Cortex of kidney (tissue), 1 donor: ENCODE measurements at places on chromosomes 1 and 21.

DNA sequence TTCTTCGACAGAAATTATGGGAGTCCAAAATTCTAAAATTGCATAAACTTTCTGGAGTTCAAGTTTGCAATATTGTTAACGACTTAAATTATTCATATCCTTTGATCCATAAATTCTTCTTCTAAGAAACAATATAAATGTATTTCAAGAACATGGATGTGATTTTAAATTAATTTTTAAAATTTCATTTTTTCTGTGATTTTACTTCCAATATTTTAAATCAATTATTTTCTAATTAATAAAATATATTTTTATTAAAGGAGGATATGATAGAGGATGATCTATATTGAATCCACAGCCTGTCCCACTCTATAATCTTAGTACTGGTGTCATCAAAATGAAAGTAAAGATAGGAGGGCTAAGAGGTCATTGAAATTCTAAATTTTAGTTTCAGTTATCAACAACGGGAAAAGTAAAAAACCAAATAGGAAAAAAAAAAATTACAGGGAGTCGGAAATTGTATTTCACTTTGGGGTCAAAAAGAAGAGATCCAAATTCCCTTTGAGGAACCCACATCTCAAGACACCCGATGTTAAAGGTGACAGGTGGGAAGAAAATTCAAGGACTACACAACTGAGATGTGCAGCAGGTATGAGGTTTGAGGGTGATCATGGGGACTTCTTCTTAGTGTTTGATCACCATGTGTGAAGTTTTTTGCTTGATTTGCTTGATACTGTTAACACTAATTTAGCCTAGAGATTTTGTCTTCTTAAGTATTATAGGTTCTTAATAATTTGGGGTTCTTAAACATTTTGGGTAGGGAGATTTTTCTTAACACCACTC is 154.8 kb upstream of the RGS18 start:
- no peak for DNase-seq

DNA sequence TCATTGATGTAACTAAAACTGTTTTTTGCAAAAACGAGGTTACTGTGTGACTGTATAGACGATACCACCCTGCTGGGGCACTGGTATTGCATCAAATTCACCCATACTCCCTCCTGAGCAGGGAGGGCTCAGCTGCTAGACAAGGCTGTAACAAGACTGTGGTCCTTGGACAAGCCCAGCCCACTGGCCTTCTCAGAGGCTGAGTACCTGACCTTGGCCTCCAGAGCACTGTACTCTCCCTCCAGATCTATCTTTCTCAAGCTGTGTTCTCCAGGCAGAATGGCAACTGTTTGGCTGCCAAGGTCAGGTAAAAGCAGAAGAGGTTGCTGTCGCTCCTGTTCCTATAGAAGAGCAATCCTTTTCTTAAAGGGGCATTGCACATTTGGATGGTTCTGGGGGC is 8.5 kb downstream of the OLFML2B start:
- DNase-seq, result no peak

GRCh38 chr1:12181568-12181967 is 14.8 kb downstream of the TNFRSF1B start:
- DNase-seq, result no peak

DNA sequence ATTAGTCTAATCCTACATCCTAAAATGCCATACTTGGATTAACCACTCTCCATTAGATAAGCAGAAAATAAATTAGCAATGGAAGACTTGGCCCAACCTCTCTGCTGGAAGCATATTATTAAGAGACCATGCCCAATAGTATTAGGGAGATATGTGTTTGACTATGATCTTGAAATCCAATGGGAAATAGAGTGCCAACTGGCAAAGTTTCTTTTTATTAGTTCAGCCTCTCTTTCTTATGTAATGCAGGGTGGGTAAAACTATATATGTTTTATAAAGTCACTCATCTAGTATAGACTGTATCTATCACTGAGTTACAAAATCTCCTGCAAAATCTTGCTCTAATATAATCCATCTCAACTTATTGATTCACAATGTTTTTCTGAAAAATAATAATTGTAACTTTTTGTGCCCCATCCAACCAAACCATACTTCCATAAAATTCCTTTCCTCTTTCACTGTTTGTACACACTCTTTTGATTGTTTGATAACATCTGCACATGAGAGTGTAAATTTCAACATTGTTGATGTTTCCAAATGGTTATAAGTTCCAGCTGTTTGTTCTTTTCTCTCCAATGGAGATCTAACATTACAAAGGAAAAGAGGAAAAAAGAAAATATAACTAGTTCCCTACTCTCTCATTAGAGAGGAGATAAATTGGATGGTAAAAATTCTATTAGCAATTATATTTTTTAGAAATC is 408.1 kb upstream of the ADGRL2 start:
- no peak for DNase-seq

GRCh38 chr1:12454406-12455391 is 163.3 kb downstream of the DHRS3 start:
- DNase-seq, result no peak

DNA sequence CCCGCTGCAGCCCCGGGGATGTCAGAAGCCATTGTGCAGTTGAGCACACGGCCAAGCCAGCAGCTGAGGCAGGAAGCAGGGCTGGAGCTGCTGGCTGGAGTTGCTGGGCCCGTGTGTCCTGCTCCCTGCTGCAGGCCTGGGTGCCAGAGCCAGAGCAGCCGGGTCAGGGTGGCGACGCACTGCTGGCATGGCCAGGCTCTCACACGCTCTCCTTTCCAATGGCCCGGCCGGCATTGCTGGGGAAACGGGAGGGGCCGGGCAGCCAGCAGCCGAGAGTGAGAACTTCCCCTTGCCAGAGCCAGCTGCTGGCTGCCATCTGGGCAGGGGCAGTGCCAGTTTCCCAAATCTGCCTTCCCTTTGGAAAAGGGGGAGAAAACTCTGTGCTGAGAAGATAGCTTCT is 82.4 kb upstream of the PROX1 start:
- no peak for DNase-seq

DNA sequence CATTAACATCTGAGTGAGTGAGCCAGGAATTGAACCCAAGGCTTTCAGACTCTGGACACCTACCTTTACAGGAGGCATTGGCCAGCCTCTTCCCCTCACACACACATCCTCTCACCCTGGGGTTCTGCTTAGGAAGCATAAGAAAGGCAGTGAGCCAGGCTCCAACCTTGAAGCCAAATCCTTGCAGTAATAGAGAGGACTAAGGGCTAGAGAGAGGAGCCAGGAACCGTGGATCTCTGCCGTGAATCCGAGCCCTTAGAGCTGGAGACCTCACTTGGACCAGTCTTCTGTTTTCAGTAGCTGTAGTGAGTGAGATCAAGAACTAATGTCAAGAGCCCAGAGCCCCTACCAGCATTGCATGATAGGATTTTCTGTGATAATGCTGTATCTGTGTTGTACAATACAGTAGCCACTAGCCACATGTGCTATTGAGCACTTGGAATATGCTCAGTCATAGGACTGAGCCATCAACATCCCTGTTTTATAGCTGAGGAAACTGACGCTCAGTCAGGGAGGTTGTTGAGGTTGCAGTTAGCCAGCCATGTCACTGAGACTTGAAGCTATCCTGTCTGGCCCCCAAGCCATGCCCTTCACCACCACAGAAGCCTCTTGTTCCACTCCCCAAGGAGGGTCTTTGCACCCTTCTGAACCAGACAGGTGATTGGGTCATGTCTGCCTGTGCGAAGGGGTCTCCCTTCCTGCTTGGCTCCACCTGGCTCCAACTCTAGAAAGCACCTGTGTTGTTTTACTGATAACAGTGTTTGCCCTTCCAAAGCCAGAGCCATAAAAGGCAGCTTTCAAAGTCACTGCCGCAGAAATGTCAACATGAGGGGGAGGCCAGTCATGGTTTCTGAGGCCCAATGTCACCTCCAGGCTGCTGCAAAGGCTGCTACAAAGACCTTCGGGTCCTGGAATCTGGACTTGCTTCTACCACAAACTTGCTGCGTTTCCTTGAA is 101.1 kb upstream of the JUN start:
- no peak for DNase-seq

- DNase-seq, result no peak
These were observed 44.4 kb downstream of the GFI1 start for GRCh38 chr1:92442351-92442750.

GRCh38 chr1:215857317-215857716 is 290.2 kb downstream of the KCTD3 start:
- DNase-seq, result no peak

- no peak for DNase-seq
These were observed 10.0 kb upstream of the ARHGAP29 start for GRCh38 chr1:94247138-94248094.

DNA sequence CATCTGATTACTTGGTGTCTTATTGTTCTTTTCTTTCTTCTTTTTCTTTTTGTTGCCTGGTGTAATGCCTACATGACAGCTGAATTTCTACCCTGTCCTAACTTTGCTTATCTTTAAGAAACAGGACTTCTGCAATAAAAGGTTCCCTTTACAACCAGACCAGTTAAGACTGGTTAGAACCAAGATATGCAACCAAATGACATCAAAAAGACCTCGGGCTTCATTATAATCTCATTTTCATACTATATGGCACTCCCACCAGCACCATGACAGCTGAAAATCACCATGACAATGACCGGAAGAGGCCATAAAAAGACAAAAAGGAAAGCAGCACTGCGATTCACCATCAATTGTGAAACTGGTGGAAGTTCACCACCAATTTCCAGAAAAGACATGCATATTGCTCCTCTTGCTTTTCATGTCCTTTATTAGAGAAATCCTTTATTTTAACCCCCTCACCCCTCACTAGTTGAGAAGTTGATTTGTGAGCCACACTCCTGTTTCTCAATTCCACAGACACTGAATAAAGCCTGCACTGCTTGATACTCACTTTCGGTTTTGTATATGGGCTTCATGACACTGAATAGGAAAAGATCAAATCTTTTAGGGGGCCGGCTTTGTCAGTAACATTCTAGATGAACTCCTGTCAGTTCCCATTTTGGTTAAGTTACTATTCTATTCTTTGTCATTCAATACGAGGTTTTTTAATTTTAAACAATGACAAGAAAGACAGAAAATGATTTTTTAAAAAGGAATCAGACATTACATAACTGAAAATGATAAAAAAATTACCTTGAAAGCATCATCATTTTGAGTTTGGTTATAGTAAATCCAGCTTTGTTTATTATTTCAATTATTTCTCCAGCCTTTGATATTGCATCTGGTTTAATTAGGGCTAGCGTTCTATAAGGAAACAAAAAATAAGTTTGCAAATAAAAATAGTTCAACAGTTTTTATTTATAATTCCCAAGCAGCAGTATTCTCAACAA is 58.1 kb downstream of the NME7 start:
- no peak for DNase-seq

DNA sequence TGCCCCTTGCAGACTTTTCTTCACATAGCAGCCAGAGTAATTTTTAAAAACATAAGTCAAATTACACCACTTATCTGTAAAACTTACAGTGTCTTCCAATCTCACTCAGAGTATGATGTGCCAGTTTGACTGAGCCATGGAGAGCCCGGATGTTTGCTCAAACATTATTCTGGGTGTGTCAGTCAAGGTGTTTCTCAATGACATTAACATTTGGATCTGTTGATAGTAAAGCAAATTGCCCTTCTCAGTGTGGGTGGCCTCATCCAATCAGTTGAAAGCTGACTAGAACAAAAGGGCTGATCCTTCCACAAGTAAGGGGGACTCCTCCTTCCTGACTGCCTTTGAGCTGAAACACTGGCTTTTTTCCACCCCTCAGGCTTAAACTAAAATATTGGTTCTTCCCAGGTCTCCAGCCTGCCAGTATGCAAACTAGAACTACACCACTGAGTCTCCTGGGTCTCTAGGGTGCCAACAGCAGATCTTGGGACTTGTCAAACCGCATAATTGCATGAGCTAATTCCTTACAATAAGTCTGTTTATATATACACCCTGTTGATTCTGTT is 157.9 kb upstream of the CTTNBP2NL start:
- DNase-seq, result no peak

- no peak for DNase-seq
These were observed 7.2 kb upstream of the PINK1 start for GRCh38 chr1:20626098-20626427.

GRCh38 chr1:203166192-203166940 is 9.3 kb downstream of the MYBPH start:
- DNase-seq, result no peak

GRCh38 chr21:14757533-14758327 is 211.6 kb upstream of the SAMSN1 start:
- DNase-seq, result no peak

- DNase-seq, result no peak
These were observed 13.3 kb downstream of the SLC6A17 start for GRCh38 chr1:110163591-110163990.

GRCh38 chr1:39158327-39159086 is 46.0 kb upstream of the MACF1 start:
- no peak for DNase-seq

DNA sequence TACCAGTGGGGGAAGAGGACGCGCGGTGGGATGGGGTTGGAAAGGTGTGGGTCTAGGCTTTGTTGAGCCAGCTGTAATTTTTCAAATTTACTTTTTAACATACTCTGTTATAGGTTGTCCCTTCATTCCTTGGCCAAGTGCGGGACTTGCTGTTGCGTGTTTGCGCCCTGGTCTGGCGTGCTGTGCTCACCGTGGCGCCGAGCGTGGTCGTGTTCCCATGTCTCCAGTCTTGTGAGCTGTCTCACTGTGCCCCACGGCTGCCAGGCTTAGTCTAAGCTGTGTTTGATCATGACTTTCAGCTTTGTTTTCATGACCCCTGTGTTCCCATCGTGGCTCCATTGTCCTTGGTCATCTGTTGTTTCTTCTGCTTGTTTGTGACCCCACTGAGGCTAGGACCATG is 26.0 kb downstream of the TRAPPC10 start:
- no peak for DNase-seq

GRCh38 chr1:160411271-160412027 is 11.1 kb downstream of the VANGL2 start:
- DNase-seq, result no peak

- no peak for DNase-seq
These were observed 8.5 kb downstream of the CD84 start for GRCh38 chr1:160570840-160571239.

DNA sequence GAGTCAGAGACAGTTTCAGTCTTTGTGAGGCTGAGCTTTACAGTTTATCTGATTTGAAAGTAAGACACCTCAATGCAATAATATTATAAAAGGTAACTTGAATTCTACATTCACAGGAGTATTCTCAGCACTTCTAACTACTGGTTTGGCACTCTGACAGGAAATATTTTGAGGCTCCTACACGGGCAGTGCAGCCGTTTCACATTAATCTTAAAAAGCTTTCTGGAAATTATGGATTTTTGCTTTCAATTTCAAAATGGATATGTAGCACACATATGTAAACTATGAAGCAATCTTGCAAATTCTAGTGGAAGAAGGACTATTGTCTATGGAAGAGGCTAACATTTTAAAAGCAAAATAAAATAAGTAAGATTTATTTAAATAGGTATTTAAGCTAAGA is 262.9 kb upstream of the SNX7 start:
- no peak for DNase-seq
